CD4-positive, alpha-beta T cell treated with Interleukin-10 for 1 hour (primary cell): ENCODE measurements at places on chromosomes 12 and 14.

DNA sequence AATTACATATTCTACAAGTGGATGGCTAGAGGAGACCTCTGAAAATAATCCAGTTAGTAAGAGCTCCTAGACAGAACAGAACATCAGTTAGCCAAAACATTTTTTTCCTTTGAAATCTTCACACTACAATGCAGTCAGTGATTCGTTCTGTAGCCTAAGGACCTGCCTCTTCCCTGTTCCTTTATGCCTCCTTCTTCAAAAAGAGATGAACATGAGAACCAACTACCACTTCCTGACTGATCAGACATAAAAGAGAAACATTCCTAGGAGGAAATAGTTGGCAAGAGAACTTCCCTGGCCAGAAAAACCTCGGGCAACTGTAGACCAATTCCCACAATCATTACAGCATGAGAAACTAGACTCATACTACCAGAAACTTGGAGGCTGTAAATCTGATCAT is 29.4 kb downstream of the ITPR2 start:
- DNase-seq: no peak

DNA sequence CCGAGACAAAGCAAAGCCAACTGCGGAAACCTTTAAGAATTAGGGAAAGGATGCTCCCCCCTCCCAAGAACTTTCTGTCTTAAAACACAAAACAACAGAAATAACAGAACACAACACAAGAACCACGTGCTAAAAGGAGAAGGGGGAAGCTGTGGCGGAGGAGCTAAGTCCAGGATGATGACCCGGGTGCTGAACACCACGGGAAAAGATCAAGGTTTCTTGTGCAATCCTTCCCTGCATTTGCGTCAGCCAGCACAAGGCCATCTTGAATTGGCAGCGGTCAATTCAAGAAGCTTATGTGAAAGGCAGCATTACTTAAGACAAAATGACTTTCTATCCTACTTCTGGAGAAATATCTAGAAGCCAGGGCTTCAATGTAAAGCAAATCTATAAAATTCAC is 11.0 kb upstream of the CREBL2 start:
- no peak for DNase-seq

DNA sequence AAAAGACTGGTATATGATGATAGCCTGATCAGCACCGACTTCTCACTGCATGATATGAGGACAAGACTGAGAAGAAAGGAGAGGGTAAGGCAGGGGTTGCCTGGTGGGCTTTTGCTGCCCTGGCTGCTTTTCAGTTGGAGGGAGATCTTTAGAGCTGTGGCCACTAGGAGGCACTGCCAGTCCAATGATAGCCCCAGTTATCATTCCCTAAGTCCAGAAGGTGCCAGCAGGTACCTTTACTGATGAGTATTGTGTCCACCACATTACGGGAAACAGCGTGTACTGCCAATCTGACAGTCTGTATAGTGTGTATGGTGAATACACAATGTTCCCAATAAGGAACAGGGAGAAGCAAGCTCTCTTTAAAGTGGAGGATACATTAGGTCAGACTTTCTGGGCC is 55.8 kb upstream of the CCDC175 start:
- no peak for DNase-seq

DNA sequence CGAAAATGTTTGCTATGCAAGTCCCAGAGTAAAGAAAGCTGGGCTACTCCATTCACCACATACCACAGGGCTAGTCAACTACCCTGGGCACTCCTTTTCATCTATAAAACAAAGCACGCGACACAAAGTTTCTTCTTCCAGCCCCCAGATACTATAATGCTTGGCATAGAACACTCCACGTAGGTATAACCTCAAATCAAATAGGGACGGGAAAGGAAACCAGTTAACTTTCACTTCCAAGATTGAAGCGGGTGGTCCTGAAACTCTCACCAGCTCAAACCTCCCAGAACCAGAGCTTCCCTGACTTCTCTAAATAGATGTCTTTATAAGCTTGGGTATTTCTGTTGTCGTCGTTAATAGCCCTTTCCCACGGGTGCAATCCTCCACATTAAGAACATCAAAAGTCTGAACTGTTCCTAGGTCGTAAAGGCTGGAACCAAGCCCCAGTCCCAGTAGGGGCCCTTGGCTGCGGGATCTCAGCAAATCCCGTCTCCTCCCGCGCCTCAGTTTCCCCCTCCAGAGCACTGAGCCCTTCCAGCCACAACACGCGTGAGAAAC is 647 bp downstream of the LGMN start:
- no peak for DNase-seq

DNA sequence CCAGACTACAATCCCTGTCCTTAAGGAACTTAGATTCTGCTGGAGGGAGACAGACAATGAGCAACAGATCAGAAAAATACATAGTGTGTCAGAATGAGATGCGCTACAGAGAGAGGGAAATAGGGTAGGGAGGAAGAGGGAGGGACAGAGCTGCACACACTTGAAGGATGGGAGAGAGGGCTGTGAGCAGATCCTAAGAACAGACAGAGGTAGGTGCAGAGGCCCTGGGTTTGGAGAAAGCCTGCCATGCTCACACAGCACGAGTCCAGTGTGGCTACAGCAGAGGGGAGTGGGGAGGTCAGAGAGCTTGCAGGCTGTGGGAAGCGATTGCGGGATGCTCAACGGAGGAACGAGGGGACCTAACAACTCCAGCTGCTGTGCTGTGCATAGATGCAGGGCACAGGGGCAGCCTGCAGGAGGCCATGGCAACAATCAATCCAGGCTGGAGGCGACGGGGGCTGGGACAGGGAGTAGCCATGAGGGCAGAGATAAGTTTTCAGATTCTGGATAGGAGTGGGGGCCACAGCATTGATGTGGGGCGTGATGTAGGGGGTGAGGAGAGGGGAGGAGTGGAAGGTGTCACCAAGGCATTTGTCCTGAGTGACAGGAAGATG is 20.7 kb downstream of the FAIM2 start:
- no peak for DNase-seq

- no peak for DNase-seq
Observed at GRCh38 chr14:76007852-76008251, 22.3 kb downstream of the IFT43 start.

GRCh38 chr14:34562776-34563150 is 23.3 kb upstream of the EAPP start:
- no peak for DNase-seq
